ENCODE measurements at places on chromosomes 16 and 17. TPM values are rescaled to one million over a fixed set of nuclear protein-coding genes. Genes with fewer than 3 reads are reported as not detected.

BLMH gene
- 44.2 TPM for total RNA-seq

HEATR9 gene
- total RNA-seq: not detected

SOX8 gene
- 0.74 TPM for total RNA-seq

OMG gene
- total RNA-seq: not detected

DLG4 gene
- total RNA-seq: 23.3 TPM

HASPIN gene
- 0.74 TPM for total RNA-seq

TAC4 gene
- not detected for total RNA-seq

All from vagina (tissue), 2 donors.